ENCODE measurements at places on chromosomes 7 and 10.

DNA sequence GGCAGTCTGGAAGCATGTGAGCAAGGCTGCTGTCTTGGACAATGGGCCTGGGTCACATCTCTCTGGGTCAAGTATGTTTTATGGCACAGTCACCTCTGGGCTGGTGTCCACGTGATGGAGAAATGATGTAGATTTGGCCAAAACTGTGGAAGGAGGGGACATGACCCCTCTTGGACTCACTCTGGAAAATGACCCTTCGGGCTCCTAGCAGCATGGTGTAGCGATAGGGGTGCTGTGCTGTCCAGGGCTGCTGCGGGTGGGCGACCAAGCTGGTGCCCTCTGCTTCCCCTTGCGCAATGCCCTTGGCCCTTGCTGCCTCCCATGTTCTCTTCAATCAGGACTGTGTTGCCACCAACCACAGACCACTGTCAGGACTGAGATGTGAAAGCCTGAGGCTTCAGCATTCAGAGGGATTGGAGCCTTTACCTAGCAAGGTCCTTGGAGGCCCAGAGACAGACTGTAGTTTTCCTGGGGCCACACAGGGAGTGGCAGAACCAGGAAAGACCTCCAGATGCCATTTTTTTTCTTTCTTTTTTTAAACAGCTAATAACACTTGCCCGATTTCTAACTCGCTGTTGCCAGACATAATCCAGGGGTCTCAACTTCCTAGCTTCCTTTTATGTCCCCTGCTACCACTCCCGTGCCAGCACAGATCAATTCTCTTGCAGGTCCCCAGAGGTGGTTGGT, 6.1 kb downstream of the CYP26A1 start:
- no peak for DNase-seq

GRCh38 chr10:35643151-35644049, 1.3 kb upstream of the FZD8 start:
- peak; percentile 41 for DNase-seq

DNA sequence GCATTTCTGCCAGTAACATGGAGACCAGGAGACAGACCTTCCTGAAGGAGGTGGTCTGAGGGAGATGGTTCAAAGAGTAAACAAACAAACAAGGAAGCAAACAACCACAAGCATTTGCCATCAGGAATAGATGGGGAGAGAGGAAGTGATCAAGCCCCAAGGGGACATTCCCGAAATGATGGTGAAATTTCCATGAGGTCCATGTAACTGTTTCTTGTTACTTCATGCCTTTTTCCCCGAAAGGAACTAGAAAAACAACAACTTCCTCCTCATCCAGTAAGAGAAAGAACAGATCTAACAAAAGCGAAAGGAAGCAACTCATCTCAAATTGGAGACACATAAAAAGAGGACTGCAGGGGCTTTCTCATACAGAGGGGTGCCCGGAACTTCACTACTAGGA, 152.5 kb upstream of the ZNF32 start:
- no peak for DNase-seq

DNA sequence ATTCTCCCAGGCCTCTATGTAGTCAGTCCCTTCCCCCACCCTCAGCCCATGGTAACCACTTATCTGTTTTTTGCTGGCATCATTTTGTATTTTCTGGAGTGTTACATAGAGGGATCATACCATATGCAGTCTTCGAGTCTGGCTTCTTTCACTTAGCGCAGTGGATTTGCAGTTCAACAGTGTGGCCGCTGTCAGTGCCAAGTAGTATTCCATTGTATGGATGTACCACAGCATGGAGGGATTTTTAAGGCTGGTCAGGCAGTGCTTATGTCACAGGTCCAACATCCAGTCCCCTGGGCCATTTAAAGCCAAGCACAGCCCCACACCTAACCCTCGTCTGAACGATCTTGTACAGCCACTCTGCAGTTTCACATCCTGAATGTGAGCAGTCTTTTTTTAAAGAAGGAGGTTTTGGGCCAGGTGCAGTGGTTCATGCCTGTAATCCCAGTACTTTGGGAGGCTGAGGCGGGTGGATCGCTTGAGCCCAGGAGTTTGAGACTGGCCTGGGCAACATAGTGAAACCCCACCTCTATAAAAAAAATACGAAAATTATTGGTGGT, 121.8 kb downstream of the CUX1 start:
- no peak for DNase-seq

- DNase-seq: peak; percentile 84
Measured at GRCh38 chr10:17335065-17335464, 107.0 kb downstream of the VIM start.
